ENCODE measurements at places on chromosomes 2 and 18.

DNA sequence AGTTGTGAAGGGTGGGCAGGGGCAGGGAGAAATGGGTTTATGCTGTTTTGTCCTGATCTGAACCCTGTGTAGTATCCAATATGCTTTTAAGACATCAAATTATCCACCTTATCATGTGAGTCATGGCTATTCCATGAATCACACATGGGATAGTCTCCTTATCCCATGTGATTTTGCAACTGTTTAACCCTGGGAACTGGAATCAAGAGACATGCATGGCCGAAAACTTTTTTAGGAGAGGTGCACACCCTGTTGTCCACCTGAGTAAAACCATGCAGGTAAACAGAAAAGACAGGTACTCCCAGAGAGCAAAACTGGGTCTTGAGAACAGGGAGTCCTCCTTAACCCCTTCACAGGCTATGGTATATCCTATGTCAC, 490.6 kb upstream of the HS6ST1 start:
- no peak for DNase-seq

DNA sequence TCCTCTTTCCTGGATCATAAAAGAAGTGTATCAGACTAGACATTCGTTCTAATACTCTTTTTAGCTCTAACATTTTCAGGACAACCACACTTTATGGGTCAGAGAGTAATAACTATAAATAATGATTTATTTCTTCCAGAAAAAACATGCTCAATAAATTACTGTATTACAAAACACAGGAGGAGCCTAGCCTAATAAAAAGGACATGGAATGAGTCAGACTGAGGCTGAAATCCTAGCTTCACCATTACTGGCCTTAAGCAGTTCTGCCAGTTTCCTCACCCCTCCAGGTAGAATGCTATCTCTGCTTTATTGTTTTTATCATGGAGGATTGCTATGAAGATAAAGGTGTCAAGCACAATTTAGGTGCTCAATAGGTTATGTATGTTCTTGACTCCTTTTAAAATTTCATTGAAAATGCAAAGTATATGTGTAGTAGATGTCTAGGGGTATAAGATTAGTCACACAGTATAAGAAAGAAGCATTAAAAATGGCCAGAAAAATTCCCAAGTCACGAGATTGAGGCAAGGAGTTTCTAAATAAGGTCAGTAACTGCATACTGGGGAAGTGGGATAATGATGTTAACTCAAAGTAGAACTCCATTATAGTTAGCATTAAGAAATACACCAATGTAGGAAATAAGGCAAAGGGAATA, 105.5 kb upstream of the NEUROD1 start:
- DNase-seq, result no peak

- DNase-seq, result no peak
Measured at GRCh38 chr2:39419282-39420223, 17.5 kb downstream of the MAP4K3 start.

DNA sequence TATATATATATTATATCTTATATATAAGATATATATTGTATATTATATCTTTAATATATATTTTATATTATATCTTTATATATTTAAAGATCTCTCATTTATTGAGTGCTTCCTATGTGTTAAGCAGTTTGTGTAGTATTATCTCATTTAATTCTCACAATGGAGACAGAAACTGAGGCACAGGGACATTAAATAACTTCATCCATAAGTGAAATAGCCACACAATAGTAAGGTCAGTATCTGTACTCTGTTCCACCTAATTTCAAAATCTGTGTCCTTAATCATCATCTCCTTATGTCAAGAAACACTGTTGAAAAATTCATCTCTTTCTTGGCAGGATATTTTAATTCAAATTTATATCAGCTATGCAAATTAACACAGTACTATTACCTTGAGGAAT, 52.8 kb upstream of the CD302 start:
- DNase-seq, result no peak

- DNase-seq, result no peak
Measured at GRCh38 chr2:120469426-120469825, 123.5 kb downstream of the INHBB start.

GRCh38 chr2:236008006-236008405, 160.2 kb downstream of the GBX2 start:
- no peak for DNase-seq

- no peak for DNase-seq
Measured at GRCh38 chr2:190271783-190272456, 47.7 kb downstream of the HIBCH start.
